Heart left ventricle (tissue), 16 donors: ENCODE measurements at places on chromosomes 3 and 15. TPM values are rescaled to one million over a fixed set of nuclear protein-coding genes. Genes with fewer than 3 reads are reported as not detected.

CFAP20DC gene
- total RNA-seq = 0.13 TPM

IMPG2 gene
- total RNA-seq = 0.16 TPM

PAK6 gene
- 5.9 TPM for total RNA-seq

EPHA3 gene
- total RNA-seq = 2.2 TPM

MAGI1 gene
- total RNA-seq = 27.5 TPM

SNX33 gene
- total RNA-seq = 15.8 TPM

GABRA5 gene
- total RNA-seq = not detected
